ENCODE measurements at places on chromosomes 2 and 18.

- no peak for DNase-seq
Measured at GRCh38 chr2:112779598-112779997, 4.7 kb downstream of the IL1A start.

GRCh38 chr2:99489063-99489760 is 605 bp downstream of the REV1 start:
- DNase-seq: peak; percentile 71

- no peak for DNase-seq
Measured at GRCh38 chr2:64067326-64067725, 48.1 kb upstream of the VPS54 start.

DNA sequence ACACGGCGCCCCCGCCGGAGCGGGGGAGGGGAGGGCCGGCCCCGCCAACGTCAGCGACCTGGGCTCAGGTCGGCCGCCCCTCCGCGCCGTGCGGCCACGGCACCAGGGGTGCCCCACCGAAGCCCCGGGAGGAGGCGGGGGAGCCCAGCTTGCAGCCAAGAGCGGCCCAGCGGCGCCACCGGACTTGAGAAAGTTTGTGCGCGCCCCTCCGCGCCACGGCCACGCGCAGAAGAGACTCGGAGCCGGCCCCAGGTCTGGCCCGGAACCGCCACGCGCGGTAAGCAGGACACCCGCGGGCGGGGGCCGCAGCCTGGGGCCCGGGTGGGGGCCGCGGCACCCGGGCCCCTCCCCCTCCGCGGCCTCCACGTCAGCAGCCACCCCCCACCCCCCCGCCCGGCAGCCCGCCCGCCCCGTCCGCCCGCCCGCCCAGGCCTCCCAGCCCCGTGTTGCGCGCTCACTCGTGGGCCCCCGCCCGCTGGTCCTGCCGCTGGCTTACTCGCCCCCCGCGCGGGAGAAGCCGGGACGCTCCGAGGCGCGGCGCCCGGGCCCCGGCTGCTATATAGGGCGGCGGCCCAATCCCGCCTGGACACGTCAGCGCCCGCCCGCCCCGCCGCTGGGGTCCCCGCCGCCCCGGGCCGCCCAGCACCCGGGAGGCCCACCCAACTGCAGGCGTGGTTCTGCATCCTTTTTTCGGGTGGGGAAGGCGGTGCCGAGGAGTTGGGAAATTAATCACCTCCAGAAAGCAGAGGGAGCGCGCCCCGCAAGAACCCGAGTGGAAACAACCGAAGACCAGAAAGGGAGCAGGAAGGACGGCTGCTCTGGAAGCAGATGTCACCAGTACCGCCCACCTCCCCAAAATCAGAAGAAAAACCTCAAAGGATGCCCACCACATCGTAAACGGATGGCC is 42.9 kb downstream of the HDLBP start:
- DNase-seq: peak; percentile 67

DNA sequence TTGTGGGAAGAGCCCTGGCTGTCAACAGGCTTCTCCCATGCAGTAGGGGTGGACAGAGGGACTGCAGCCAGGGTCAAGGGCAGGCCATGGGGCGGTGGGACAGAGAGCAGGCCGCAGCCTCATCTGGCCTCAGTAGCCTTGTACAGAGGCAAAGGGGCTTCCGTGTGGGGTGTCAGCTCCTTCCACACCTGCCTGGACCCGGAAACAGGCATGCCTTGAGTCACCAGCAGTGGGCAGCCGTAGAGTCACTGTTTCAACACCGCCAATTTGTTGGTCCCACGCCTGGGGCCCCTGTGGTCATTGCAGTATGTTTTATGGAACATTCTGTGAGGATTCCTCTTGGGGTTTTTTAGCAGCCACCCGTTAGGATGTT is 173.0 kb downstream of the SMAD7 start:
- DNase-seq: no peak

DNA sequence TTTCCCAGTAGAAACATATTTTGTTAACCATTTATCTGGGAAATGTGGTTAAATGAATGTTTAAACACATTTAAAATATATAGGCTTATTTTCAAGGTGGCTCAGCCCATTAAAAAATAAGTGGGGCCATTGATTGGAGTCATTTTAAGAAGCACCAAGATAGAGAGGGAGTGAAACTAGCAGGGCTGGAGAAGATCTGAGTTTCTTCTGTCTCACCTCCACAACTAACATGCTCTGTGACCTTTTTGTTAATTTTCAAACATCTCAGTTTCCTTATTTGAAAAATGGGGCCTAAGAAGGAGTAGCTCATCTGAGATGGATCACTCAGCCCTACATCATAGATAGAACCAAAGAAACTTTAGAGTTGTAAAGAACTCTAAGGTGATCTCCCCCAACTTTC is 254.8 kb downstream of the KCNS3 start:
- no peak for DNase-seq

GRCh38 chr2:101380376-101380775 is 6.9 kb downstream of the CREG2 start:
- no peak for DNase-seq

DNA sequence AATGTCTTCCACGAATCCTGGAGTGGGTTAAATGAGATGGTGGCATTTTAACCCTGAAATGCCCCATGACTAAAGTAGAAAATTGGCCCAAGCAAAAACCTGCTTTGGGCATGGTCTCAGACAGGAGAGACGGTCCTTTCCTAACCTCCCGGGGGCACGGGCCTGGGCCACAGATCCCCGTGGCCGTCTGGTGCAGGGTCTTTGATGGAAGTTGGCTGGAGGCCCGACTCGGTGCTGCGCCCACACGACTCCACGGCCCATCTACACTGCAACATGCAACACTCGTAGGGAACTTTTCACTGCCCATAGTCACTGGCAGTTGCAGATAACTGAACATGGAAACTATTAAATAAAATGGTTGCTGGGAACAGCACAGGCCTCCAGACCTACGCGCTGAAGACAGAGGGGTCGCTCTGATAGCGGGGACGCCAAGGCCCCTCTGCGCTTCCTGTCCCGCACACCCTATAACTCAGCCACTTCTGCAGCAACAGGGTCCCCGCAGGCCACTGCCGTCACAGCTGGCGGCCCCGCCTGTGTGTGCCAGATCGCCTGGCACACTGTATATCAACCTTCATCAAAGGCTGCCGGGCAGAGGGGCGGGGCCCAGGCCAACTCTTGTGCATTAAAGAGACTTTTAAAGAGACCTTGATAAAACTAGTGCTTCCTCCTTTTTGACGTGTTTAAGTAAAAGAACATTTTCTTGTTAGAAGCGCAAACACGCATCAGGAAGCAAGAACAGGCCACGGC is 214.1 kb downstream of the TWIST2 start:
- DNase-seq: no peak

DNA sequence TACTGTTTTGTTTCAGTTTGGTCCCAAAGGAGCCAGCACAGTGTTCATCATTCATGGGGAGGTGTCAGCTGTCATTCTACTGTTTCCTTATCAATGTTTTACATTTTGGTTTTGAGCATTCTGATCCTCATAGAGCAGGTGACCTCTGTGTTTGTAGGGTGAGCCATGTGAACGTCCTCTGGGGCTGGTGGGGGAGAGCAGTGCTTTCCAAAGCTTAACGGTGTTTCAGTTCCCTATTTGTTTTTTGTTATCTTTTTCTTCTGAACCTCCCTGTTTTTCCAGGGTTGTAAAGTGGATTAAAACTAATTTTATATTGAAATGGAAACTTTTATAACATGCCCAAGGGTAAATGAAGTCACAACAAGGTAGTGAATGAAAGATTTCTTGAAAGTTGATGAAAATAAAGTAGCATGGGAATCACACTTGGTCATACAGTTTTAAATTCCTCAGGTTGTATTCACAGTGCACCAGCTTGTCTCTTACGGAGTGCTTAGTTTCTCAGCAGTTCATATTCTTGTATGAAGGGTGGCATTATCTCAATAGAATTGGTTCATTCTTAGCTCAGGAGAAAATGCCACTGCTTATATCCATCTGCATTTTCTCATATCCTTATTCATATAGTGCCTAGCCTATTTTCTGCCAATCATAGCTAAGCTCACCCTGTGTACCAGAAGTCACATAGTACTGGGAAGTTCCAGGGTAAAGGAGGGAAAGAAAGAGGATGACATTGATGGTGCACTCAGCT is 54.5 kb downstream of the MAP4K4 start:
- no peak for DNase-seq

GRCh38 chr2:46029332-46029811 is 267.8 kb upstream of the EPAS1 start:
- DNase-seq: no peak

DNA sequence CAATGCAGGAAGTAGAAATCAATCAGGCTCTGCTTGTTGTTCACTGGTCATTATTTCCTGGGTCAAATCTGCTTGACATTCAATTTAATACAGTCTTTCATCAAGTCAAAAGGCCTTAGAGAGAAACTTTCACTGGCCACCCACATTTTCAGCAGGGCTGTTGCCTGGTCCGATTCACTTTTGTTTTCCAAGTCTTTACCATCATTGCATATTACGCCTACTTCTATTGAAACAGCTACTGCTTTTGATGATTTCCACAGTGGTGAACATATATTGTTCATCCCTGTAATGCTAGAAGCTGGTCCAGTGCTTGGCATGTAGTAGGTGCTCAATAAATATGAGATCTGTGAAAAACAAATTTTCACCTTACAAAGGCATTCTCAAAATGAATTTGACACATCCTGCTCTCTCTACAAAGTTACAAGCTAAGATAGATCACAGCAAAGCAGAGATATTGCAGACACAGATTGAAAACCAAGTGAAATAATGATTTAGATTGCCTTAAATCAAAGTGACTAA is 600.1 kb downstream of the ARHGAP15 start:
- no peak for DNase-seq

DNA sequence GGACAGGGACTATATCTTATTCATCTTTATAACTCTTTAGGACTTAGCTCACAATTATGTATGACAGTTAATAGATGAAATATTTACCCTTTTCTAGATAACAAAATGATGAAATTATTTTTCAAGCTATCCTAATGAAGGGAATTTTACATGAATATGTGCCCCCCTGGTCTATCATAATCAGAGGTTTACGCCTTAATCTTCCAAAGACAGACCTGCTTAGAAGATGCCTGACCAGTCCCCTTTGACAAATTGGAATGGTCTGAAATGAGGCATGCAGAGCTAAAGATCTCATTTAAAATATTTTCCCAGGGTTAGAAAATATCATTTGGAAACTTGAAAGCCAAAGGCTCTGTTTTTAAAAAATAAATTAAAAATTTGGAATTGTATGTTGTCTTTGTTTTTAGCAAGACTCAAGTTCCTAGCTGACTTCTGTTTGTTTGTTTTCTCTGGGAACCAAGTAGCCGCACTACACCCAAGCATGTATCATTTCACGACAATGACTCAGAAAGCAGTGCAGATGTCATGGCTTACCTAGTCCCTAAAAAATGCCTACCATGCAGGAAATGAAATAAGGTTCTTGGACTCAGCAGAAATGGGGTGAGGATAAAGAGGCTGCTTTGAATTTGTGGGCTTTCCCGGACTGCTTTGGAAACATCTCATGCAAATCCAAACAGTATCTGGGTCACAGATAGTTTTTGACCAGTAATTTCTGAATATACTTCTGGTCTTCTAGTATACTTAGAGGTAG is 162.1 kb downstream of the ZEB2 start:
- DNase-seq: no peak

DNA sequence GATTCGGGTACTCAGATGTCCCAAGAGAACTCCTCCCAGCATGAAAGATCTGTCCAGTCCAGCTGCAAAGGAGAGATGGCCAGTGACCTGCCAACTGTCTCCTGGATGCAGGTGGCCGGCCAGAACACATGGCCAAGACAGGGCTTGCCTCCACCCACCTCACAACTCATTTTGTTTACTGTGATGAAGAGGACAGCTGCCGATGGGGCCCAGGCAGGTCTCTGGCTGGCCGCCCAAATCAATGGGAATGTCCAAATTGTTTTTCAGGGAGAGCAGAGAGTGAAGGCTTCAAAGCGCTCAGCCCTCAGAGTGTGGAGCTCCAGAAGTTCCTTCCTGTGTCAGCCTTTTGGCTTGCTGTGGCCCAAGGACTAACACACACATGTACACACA is 41.9 kb downstream of the FOSL2 start:
- DNase-seq: no peak

- no peak for DNase-seq
Measured at GRCh38 chr2:169065422-169065821, 3.9 kb upstream of the DHRS9 start.

- no peak for DNase-seq
Measured at GRCh38 chr18:7065736-7066135, 51.9 kb downstream of the LAMA1 start.

GRCh38 chr2:138356178-138356577 is 145.4 kb upstream of the SPOPL start:
- DNase-seq: no peak

GRCh38 chr2:150601280-150602038 is 114.0 kb upstream of the RND3 start:
- DNase-seq: no peak

DNA sequence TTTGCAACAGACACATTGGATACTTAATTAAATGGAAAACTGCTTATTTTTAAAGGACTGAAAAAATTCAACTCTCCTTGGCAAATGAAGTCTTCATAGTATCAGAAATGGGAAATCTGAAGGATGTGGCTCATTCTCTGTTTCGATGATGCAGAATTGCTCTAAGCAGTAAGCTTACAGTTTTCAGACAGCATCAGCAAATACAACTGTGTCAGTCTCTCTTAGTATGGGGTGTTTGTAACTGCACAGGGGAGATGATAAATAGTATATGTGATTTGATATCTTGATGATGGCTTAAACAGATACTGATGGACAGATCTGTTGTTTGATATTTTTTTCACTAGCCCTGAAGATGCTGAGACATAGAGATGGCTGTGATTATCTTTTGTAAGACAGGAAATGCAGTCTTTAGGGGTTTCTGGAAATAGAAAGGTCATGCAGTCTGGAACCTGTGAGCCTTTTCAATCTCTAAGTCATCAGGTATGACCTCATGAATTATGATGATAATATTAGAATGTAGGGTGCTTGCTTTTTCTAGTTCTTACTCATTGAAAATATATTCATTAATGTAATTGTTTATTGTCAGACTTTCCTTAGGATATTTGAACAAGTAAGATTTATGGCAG is 84.2 kb downstream of the SLC4A10 start:
- DNase-seq: no peak

GRCh38 chr18:74081966-74082741 is 65.5 kb downstream of the FBXO15 start:
- peak; percentile 77 for DNase-seq

DNA sequence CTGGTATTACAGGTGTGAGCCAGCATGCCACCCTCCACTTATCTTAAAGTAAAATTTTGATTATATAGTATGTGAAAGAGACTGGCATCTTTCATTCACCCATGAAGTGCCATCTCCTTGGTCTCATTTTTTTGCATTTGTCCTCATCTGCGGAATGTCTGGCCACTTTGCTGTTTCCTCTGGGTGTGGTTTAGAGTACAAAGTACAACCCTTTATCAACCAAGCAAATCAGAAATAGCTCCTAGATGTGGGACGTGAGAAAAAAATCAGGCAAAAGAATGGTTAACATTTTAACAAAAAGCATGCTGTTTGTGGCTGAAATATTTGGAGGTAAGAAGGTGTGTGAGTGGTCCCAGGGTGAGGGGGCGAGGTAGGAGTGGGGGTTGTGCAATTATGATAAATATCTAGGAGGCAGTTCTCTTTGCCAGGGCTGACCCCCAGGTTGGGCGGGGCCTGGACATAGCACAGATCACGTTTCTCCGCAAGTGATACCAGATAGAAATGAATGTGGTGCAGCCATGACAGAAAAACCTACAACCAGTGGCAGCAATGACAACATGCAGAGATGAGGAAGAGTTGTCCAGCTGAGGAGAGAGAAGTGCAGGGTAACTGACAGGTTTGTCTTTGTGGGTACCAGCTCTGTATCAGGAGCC is 115.8 kb upstream of the SERTAD2 start:
- no peak for DNase-seq

Data from ecto neural progenitor cell (in vitro differentiated cells).